ENCODE measurements at places on chromosomes 2 and 18.
A peak's percentile ranks its signal among the peaks of the same experiment; 100 is the strongest.

DNA sequence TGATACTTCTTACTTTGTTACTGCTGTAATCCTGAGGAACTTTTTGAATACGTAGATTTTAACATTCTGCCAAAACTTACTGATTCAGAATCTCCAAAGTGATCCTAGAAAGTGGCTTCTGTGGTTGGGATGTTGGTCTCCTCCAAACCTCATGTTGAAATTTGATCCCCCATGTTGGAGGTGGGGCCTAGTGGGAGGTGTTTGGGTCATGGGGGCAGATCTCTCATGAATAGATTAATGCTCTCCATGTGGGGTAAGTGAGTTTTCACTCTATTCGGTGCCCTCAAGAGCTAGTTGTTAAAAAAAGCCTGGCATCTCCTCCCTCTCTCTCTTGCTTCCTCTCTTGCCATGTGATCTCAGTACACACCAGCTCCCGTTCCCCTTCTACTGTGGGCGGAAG lies 329.9 kb downstream of the HRH4 start:
- no peak for DNase-seq

DNA sequence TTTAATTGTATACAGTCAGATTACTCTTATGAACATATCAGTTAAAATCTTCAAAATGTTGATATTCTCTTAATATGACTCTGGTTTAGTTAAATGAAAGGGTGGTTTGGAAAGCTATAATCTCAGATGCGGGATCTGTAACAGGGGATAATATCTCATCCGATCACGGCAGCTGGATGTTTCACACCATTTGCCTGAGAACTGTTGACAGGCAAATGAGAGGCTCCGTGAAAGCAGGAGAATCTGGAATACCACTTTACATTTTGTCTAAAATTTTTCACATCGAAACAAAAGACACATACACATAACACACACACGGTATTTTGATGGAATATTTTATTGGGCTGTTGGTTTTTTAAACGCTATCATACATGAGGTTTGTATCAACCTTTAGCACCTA lies 518.6 kb upstream of the SLC39A10 start:
- no peak for DNase-seq

- DNase-seq: no peak
Measured at GRCh38 chr2:158130832-158131473, 29.3 kb downstream of the UPP2 start.

GRCh38 chr2:240643093-240643810 lies 18.0 kb downstream of the GPR35 start:
- DNase-seq: no peak

GRCh38 chr2:96489663-96490062 lies 15.5 kb downstream of the NEURL3 start:
- no peak for DNase-seq

DNA sequence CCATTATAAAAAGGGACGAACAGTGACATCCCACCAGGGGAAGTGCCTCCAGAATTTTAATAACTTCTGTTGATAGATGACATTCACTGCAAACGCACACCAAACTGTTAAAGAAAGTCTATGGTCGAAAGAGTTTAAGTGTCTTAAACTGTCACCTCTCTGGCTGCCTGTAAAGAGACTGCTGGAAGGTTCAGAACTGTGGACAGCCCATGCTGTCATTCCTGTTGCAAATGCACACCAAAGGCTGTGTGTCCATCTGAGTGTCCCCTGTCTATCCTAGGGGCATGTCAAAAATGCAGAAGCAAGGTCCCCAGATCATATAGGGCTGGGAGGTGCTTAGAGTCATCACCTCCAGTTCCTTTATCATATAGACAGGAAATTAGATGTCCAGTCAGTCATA lies 171.8 kb downstream of the CYRIA start:
- DNase-seq: no peak

DNA sequence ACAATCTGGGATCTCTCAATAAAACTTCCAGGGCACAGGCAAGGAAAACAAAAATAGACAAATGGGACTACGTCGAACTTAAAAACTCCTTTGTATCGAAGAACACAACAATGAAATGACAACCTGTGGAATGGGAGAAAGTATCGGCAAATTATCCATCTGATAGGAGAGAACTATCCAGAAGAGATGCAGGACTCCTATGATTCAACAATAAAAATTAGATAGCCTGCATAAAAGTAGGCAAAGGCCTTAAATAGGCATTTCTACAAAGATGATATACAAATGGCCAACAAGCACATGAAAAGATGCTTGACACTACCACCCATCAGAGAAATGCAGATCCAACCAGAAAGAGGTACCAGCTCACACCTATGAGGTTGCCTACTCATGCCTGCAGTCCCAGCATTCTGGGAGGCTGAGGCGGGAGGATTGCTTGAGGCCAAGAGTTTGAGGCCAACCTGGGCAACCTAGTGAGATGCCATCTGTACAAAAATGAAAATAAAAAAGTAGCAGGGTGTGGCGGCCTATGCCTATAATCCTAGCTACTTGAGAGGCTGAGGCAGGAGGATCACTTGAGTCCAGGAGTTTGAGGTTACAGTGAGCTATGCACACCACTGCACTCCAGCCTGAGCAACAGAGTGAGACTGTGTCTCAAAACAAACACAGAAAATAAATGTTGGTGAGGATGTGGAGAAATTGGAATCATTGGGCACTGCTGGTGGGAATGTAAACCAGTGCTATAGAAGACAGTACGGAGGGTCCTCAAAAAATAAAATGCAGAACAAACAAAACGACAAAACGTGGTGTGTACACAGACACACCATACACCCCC lies 21.6 kb downstream of the TWIST2 start:
- DNase-seq: no peak

- DNase-seq: no peak
Measured at GRCh38 chr2:91477731-91478672, 2786.5 kb downstream of the RPIA start.

- DNase-seq: no peak
Measured at GRCh38 chr2:132725748-132726147, 55.7 kb upstream of the LYPD1 start.

GRCh38 chr2:1613731-1614354 lies 130.5 kb downstream of the PXDN start:
- peak; percentile 19 for DNase-seq

DNA sequence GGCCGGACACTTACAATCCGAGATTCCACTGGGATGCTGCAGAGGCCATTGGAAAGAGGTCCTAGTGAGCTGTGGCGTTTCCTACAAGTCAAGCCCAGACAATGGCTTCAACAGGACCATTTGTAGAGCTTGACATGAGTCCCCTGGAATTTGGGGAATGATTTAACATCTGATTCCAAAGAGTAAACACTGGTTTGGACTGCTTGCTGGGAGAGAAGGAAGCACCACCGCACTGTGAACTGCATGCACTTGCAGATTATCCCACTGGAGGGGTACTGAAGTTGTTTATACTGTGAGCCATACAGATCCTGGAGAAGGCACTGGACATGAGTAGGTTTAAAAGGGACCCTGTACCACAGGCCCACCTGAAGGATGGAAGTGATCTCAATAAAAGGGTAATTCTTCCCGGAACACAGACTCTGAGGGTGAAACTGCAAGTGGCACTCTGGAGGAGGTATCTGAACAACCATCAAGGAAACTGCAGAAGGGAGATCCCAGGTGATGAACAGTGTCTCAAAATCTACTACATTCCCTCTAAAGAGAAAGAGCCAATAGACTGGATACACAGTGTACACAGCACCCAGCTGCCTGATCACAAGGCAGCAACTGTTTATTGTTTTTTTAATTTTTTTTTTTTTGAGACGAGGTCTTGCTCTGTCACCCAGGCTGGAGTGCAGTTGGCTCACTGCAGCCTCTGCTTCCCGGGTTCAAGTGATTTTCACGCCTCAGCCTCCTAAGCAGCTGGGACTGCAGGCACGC lies 4.3 kb upstream of the RAB6C start:
- DNase-seq: no peak

DNA sequence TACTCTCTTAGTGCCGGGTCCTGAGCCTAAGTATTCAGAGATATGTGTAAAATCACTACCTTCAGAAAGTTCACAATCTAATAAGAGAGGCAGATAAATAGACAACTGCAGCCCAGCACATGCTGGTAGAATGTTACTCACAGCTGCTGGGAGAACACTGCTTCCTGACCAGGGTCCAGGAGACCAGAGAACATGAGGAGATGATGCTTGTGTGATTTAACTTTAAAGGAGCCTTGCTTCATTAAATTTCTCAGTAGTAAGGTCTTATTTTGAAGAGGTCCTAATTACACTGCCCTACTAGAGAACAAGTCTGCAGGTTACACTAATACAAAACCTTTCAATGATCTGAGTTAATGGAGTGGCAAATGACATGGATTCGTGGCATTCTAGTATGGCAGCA lies 209.9 kb upstream of the TRIB2 start:
- DNase-seq: no peak

DNA sequence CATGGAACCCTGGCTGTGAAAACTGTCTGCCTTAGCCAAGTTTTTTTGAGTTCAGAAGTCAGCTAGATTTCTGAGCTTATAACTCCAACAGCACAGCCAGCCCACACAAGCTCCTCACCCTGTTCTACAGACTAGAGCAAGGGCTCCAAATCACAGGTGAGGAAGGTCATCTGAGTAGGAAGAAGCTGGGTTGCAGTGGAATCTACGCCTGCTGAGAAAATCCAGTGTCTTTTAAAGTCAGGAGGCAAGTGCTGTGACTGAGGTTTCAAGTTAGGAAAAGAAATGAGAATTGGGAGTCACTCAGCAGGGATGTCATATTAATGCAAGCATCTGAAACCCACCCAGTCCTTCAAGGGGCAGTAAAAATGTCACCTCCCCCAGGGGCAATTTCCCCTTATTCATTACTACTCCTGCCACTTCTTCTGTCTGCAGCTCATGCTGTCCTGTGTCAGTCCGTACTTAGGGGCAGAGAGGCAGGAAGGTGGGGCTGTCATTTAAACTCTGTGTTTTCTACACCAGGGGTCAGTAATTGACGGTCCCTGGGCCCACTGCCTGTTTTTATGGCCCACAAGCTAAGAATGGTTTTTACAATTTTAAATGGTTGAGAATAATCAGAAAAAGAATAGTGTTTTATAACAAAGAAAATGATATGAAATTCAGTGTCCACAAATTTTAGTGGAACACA lies 551.1 kb downstream of the BCL11A start:
- DNase-seq: no peak

GRCh38 chr2:10238396-10238795 lies 64.3 kb upstream of the HPCAL1 start:
- DNase-seq: no peak

DNA sequence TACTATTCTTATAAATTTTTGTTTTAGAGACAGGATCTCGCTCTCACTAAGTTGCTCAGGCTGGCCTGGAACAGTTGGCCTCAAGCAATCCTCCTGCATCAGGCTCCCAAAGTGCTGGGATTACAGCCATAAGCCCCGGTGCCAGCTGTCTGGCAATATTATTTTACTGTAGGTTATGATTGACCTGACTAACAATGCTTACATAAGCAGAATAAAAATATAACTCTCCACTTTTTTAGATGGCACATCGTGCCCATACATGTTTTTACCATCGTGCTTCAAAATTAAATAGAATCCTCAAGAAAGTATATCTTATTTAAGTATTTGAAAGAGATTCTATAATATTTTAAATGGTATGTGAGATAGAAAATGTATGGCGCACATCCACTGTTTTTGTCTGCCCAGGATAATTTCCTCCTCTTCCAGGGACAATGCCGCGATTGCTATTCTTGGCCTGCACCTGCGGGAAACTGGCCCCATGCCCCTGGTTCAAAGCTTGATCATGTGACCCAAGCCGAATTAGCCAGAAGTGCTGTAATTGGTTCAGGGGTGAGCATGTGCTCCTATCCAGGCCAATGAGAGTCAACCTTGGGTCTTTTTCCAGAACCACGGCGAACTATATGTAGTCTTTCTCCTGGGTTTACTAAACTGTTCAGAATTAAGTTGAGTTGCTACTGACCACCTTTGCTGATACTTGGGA lies 38.3 kb upstream of the GREB1L start:
- peak; percentile 49 for DNase-seq

DNA sequence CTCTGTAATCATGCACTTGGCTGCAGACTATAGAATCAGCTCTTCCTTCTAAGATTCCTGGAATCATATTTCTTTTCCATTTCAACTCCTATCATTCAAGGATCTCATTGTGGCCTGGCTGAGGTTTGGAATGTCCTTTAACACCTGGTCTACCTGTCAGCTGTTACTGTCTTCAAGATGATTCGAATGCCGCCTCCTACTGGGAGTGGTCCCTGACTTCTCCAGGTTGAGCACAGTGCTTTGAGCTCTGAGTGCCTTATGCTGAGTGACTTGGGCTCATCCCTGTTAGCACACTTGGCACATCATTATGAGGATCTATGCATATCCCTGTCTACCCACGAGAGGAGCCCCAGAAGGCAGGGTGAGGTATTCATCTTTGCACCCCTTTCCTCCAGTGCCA lies 87.6 kb downstream of the MARCHF4 start:
- no peak for DNase-seq

DNA sequence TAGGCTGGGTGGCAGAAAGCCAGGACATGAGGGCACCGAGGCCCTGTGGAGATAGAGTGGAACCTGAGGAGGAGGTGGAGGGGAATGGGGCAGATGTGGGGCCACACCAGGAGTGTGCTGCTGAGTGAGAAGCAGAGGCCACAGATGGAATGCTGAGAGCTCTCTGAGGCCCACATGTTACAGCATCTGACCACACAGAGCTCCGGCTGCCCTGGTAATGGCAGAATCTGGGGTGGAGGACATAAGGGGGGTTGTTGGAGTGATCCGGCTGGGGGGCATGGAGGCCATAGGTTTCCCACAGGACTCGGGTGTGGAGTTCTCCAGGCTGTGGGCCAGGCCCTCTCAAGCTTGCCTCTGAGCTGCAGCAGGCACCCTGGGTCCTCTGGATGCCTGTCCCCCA lies 3.8 kb downstream of the MZT2B start:
- DNase-seq: no peak

DNA sequence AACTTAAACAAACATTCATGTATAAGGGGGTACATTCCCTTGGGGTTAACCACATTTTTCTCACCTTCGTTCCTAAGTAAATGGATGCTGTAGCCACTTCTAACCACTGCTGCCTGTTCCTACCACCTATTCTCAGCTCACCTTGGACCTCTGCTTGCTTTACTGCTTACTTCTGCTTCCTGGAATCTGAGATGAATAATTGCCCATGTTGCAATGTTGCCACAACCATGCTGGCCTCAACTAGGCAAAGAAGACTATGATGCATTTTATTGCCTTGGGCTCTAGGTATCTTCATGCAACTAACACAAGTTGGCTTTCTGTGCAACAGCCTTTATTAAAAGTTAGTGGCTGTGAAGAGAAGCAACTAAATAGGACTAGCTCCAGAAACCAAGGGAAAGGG lies 106.3 kb upstream of the TCF4 start:
- no peak for DNase-seq

DNA sequence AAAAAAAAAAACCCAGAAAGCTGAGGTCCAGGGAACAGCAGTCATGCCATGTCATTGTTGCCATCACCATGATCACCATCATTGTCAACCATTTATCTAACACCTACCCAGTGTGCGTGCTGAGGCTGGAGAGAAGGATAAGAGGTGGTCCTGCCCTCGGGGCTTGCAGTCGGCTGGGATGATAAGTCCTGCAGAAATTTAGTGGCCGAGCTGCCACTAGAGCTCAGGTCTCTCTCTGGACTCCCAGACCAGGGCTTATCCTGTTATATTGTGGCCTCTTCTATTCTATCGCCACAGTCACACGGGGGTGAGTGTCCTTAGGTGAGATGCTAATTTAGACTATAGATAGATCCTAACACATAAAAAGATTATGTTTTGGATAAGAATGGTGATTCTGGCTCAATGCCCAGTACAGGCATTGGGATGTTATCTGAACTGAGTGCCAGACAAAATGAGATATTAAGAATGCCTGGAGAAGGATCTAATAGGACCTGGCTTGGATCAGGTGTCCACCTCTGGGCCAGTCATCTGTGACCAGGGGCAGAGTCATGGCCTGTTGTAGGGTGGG lies 43.2 kb upstream of the YWHAQ start:
- no peak for DNase-seq

GRCh38 chr2:30708491-30709290 lies 98.6 kb downstream of the CAPN13 start:
- peak; percentile 22 for DNase-seq

All from NCI-H524 (cell line).